Urothelium cell line (cell line): ENCODE measurements at places on chromosomes 5 and 9.
A peak's percentile ranks its signal among the peaks of the same experiment; 100 is the strongest.

DNA sequence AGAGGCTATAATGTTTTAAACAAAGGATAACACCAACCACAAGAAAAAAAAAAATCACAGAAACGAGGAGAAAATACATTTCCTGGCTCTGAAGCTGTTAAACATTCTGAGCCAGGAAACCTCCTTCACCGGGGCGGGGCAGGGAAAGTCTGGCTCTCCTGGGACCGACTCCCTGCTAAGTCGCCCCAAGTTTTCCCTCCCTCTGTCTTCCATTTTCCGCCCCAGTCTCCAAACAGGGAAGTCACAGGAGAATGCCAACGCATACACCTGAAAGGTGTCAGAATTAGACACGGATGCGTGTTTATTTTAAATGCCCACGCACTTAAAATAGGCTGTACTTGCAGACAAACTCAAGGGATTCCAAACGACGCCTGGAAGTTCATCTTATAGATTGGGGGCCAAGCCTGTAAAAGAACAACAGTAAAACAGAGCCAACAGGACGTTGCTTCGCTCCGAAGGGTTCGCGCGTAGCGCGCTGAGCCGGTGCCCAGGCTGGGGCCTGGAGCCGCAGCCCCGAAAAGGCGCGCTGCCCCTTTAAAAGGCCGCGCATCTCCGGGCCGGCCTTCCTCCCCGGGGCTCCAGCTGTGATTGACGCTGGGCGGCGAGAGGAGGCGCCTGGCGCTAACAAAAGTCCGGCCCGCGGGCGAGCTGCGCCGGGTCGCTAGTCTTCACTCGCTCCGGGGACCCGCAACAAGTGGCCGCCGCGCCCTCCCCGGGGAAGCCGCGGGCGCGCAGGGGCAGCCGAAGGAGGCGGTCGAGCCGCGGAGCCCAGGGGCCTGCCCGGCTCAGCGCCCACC, at the start of gene FBXL7:
Gene FBXL7, plus strand, starts transcription at position 653 of the 797 bp plus-strand sequence.
- peak; percentile 92 for DNase-seq

- DNase-seq: no peak
Measured at GRCh38 chr5:56465769-56466135, 232.6 kb upstream of the ANKRD55 start.

GRCh38 chr5:83184534-83184933, 107.2 kb downstream of the XRCC4 start:
- DNase-seq: no peak

DNA sequence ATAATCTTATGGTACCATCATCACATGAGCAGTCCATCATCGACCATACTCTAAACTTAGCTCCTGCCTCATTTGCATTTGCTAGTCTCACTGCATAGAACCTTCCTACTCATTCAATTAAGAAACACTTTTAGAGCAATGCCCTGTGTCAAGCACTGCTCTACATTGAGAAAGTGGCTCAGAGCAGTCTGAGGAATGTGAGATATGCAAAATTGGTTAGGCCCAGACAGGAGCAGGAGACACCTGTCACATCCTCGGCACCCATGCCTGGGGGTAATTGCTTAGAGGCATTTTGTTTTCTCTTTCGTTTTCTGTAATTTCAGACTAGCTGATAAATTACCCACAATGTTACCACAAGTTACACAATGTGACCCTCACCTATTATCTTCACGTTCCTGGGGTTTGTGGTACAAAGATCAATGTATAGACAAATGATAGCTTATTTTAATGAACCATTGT, 4.9 kb upstream of the RARS1 start:
- no peak for DNase-seq

DNA sequence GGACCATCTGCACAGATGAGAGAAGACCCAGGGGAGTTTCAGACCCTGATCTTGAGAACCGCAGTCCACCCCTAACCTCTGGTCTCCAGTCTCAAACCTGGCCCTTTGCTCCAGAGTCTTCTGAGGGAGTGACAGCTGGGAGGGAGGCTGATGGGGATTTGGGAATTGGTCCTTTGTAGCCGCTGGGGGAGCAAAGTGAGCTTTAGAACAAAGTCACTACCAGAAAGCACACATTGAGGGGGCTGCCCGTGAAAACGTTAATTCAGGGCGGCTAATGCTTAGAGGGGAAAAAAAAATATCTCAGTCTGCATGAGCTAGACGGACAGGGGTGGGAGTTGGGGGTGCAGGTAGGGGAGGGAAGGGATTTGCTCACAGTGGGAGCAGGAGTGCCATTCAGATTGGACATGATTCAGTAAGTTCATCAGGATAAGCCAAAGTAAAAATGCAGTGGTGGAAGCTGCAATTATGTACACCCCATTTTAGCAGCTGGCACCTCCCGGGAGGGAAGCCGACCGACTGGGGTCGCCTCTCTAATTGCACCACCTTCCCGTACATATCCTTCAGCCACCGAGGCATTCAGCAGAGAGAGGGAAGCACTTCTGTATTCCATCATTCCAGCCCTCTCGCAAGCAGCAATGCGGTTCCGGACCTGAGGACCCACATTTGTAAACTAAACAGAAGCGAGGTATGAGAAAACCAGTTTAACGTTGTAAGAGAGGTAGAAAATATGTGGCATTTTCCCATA, 123.4 kb upstream of the RETREG1 start:
- no peak for DNase-seq

DNA sequence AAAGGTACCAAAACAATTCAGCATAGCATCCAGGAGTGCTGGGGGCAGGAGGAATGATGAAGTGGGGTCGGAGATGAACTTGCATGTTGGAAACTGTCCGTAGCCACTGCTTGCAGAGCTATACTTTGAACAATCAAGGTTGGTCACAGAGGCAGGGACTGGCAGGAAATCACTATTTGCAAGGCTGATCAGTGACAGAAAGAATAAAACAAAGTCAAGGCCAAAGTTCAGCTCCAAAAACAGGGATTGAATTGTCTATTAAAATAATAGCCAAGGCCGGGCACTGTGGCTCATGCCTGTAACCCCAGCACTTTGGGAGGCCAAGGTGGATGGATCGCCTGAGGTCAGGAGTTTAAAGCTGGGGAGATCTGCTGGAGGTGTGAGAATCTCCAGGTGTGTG, 18.7 kb upstream of the SPRY4 start:
- DNase-seq: no peak

GRCh38 chr5:31755676-31756230, 116.8 kb downstream of the PDZD2 start:
- no peak for DNase-seq

DNA sequence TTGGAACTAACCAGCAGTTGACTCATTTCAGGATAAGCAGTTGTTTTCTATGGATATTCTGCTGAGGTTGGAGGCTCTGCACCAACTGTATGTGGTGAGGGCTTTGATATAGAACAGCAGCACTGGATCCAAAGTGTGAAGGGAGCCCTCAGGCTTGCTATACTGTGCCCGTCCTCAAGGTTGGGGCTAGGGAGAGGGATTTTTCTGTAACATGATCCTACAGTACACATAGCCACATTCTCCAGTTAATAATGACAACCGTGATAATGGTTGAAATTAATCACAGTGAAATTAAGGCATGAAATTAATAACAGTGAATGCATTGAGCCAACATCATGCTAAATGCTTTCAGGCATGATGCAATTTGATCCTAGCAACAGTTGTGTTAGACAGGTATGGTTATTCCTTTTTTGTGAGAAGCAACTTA, 36.7 kb downstream of the ARHGAP26 start:
- no peak for DNase-seq

DNA sequence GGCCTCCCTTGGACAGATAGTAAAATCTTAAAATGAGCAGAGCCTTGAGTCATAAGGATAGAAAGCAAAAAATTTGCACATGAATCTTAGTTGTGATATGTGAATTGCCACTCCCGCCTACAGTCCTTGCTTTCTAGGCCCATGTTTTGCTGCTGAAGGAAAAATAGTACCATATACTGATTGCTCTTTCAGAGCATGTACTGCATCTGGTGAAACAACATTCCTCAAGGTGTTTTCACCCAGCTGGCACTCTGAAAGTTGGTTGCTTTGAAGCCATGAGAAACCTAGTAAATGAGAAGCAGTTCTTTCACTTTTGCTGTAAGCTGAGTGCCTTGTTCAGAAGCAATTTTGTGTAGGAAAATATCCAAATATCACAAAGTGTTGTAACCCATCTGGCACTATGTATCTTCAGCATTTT, 10.3 kb downstream of the CDC37L1 start:
- no peak for DNase-seq

DNA sequence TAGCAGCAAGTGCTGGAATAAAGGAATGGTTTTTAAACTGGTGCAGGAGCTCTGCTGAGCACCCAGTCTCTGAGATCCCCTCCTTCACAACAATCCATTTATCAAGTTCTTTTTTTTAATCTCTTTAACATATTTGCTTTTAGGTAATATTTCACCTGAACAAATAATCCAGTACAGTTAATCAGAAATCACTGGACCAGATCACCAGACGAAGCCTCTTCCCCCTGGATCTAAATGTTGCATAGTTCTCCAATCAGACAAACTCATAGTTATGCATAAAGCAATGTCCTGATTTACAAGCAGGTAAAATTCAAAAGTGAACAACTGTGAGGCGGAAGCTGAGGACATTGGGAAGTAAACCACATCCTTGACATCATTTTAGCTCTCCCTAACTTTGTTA, 657.7 kb upstream of the RORB start:
- no peak for DNase-seq

- DNase-seq: peak; percentile 43
Measured at GRCh38 chr5:145178641-145179523, 656.3 kb downstream of the PRELID2 start.

DNA sequence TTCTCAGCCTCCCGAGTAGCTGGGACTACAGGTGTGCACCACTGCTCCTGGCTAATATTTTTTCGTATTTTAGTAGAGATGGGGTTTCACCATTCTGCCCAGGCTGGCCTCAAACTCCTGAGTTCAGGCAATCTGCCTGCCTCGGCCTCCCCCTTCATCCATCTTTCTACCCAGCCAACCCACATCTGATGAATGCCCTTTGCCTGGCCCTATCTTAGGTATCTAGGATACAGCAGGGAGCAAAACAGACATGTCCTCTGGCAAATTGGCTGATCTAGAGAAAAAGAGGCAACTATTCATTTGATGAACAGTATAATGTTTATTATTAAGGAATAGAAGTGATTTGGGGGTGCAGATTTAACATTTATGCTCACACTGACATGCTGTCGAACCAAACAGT, 123.0 kb downstream of the TRIO start:
- DNase-seq: no peak

DNA sequence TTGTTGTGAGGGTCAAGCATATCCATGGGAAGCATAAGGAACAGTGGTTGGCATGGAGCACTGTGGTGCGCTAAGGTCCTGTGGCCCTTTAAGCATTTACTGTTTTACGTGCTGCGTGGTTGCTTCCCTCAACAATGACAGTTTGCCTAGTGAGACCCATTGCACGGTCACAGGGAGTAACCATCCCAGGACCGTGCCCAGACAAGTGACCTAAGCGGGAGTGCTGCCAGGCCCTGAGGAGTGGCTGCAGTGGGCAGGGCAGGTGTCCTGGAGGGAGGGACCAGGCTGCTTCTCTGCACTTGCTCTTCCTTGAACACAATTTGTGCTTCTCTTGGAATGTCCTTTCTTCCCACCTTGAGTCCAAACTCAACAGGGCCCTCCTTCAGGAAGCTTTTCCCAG, 64.6 kb downstream of the RGS3 start:
- no peak for DNase-seq

DNA sequence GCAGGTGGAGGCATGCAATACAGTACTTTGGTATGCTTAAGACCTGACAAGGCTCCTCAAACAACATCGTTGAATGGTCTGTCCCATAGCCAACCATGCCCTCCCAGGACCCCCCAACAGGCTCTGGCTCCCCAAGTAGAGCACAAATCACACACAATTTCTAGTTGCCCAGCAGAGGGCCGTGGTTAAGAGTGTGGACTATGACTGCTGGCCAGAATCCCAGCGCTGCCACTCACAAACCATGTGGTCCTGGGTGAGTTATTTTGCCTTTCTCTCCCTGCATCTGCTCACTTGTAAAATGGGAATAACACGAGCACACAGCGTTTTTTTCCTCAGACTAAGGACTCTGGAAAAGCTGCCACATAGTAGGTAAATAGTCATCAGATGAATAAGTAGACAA, 6.5 kb downstream of the CKMT2 start:
- DNase-seq: no peak

GRCh38 chr5:31193591-31194467, at the start of gene CDH6:
CDH6 (plus strand) TSS chr5:31193686; CDS start chr5:31267474, 73,788 bp downstream.
- DNase-seq: peak; percentile 73

DNA sequence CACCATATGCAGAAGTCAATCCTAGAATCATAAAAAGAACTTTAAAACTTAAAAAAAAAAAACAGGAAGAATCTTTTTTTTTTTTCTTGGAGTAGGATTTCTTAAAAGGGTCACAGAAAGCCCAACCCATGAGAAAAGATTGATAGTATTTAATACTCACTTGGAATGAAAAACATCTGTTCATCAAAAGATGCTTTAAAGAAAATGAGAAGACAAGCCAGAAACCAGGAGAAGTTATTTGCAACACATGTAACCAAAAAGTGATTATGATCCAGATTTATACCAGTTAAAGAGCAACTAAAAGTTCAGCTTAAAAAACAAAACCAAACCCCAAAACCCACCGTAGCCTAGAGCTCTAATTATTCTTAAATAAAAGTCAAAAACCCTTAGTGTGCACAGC, 69.3 kb downstream of the TLE4 start:
- DNase-seq: no peak
